ENCODE measurements at places on chromosomes 3 and 15. TPM values are rescaled to one million over a fixed set of nuclear protein-coding genes. Genes with fewer than 3 reads are reported as not detected.

- peak; percentile 69 for DNase-seq
These were observed 2.6 kb upstream of the CHST13 start for GRCh38 chr3:126521122-126521891.

LIPC gene
- total RNA-seq: 0.16 TPM

DNA sequence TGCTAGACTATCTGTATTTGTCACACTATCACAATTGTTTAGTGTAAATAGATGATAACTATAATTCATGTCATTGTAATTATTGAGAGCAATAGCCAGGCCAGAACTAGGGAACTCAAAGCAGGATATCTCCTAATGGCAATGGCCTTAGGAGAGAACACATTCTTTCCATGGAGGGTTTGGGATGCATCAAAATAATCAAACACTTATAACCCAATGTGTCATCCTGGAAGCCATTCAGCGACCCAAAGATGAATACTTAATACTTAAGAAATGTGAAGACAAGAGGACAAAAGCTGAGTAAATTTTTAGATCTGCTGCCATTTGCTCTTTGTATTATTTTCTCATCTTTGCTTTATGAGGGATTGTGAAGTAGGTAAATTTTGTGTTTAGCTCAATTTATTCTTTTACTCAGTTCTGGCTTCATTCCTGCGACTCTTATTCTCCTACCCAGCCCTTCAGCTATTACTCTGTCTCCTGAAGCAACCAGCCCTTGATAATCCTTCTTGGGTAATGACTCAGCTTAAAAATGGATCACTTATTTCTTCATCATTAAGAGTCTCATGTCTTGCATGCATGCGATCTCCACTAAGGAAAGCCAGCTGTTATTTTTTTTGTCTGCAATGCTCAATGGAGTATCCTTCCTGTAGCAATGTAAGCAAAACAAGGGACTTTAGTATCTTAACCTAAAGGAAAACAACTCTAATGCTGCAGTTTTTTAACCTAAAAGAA lies 2.0 kb downstream of the OR4F15 start:
- DNase-seq: no peak

ADAMTS17 gene
- total RNA-seq: 5.1 TPM

GRCh38 chr15:94840794-94841783 lies 609.7 kb downstream of the MCTP2 start:
- DNase-seq: no peak

DNA sequence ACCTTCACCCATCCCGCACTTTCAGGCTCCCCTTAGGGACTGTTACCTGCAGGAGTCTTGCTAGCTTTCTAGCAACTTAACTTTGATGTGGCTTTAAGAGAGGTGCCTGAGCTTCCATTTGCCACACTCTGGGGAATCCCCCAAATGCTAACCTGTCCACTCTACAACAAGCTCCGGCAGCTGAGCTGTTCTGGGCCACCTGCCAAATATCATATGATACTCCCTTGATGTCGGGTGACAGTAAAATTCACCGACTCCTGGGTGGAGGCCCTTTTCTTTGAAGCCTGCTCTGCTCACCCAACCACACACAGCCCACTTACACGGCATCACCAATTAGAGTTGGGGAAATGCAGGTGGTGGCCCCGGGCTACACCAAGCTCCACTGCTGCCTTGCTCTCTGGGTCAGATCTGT lies 38.0 kb upstream of the XCR1 start:
- no peak for DNase-seq

- no peak for DNase-seq
These were observed 6.0 kb downstream of the LINS1 start for GRCh38 chr15:100595964-100596363.

- no peak for DNase-seq
These were observed 95.9 kb upstream of the TNIK start for GRCh38 chr3:171556148-171556547.

CSPG5 gene
- total RNA-seq: 131 TPM

DNA sequence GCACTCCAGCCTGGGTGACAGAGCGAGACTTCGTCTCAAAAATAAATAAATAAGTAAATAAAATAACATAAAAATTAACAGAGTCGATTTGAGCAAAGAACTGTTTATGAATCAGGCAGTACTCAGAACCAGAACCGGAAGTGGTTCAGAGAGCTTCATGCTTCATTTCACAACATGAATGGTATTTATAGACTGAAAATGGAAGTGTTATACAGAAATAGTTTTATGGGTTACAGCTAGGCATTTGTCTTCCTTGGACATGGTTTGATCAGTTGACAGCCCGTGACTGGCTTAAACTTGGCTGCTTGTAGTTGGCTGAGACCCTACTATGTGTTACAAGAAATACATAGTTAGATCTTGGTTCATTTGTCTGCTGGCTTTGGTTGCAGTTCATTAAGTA lies 216.0 kb upstream of the MCTP2 start:
- DNase-seq: no peak

- DNase-seq: no peak
These were observed 147.5 kb downstream of the STT3B start for GRCh38 chr3:31680072-31680870.

- no peak for DNase-seq
These were observed 596 bp upstream of the LIMD1 start for GRCh38 chr3:45593708-45594601.

- no peak for DNase-seq
These were observed 44.0 kb downstream of the XXYLT1 start for GRCh38 chr3:195226900-195227447.

- DNase-seq: no peak
These were observed 65.3 kb upstream of the FSTL1 start for GRCh38 chr3:120516136-120516535.
